ENCODE measurements at places on chromosomes 6 and 20.
A peak's percentile ranks its signal among the peaks of the same experiment; 100 is the strongest.

DNA sequence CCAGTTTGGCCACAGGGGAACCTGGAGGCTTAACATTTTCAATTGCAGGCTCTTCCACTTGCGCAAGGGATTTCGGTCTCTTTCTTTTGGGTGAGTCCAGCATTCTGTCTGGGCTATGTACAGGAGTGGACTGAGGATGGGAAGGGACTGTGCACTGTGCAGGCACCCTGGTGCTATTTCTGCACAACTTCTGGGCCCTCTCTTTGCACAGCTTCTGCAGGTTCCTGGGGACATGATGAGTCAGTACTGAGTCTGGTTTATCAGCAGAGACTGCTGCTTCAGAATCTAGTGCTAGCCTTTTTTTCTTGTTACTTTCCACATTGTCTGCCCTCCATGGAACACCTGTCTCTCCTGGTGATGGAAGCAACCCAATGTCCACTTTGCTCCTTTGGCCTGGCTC is 78.5 kb upstream of the ASF1A start:
- peak; percentile 55 for DNase-seq

DNA sequence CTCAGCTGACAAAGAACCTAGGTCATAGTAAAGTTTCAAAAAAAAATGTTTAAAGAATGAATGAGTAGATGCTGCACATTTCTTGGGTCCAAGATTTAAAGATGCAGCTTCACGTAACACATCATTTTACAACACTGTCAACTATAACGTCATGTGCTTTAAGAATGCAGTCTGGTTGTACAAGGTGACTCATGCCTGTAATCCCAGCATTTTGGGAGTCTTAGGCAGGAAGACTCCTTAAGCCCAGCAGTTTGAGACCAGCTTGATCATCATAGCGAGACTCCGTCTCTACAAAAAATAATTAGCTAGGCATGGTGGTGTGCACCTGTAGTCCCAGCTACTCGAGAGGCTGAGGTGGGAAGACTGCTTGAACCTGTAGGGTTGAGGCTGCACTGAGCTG is 21.9 kb downstream of the SLC17A5 start:
- no peak for DNase-seq

DNA sequence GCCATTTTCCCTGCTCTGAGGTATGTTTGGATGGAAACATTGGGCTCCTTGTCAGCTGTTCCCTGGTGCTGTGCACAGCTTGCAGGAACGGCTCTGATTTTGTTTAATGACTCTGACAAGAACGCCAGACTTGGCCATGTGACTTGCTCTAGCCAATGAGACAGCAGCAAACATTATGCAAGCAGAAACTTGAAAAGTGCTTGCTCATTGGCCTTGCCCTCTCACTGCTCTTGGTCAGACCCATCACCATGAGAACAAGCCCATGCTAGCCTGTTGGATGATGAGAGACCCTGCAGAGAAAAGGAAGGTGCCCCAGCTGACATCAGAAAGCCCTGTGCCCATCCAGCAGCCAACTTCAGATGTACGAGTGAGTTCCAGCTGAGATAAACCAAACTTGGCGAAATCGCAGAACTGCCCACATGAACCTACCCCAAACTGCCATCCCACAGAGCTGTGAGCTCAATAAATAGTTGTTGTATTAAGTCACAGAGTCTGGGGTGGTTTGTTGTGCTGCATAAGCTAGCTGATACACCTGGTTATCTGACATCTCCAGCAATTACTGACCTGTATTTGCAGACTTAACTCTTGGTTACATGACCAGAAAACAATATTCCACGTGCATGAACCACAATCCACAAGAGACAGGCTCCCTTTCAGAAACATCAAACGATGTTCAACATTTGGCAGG is 96.9 kb downstream of the JPH2 start:
- peak; percentile 20 for DNase-seq

- DNase-seq, result no peak
Measured at GRCh38 chr6:28413681-28414080, 14.1 kb upstream of the ZSCAN12 start.

DNA sequence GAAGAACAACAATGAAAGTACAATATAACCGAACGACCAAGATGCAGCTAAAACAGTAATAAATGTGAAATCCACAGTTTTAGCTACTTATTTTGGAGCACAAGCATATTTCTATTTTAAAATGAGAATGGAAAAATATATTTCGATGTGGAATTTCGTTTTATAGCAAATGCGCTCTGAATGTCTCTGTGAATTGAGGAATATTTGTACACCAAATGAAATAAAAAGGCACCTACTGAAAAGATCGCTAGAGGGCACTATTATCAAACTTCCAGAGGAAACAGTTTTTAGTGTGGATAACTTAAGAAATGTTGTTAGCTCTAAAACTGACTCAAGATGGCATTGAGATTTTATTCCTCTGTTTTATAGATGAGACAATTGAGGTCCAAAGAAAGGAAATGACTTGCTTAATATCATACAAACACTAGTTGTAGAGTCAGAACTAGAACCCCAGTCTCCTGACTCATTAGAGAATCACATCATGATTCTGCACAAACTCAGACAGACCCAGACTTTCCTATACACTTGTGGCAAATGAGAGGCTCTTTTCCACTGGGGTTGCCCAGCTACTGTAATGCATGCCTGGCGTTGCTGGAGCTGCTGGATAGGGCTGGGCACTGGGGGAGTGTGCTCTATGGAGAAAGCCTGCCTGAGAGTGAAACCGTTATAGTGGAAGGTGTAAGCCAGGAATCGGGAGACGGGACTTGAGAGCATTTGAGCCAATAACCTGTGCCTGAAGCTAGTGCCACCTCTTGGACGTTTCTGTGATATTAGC is 51.9 kb downstream of the GCLC start:
- peak; percentile 25 for DNase-seq

GRCh38 chr6:145457556-145457955 is 277.8 kb downstream of the EPM2A start:
- DNase-seq, result no peak

GRCh38 chr6:73614802-73615201 is 39.0 kb downstream of the SLC17A5 start:
- DNase-seq, result no peak

- DNase-seq, result no peak
Measured at GRCh38 chr6:159874435-159874834, 16.4 kb upstream of the MAS1 start.

GRCh38 chr6:47106216-47106615 is 64.1 kb upstream of the ADGRF1 start:
- no peak for DNase-seq

- no peak for DNase-seq
Measured at GRCh38 chr6:81865712-81866111, 113.2 kb upstream of the TENT5A start.

DNA sequence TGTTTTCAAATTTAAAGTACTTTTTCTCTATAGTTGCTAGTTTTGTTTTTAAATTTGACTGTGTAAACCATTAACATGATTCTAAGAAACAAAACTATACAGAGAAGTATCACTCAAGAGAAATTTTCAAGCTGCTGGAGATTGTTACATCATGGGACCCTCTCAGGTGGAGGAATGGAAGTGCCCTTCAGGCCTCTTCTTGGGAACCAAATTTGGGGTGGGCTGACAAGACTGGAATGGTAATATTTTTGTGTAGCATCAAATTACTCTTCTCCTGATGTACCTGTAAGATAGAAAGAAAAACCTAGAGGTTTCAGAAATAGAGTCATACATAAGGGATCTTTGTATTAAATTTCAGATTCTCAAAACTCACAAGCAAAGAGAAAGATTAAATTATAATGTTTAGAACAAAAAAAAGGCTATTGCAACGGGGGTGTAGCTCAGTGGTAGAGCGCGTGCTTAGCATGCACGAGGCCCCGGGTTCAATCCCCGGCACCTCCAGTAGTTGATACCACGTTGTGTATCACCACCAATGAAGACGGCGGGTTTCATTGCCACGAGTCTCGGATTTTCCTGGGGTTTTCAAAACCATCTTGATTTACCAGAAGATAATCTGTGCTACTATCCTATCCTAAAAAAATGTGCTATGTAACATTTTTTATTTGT is 193.7 kb downstream of the GPX5 start:
- DNase-seq, result peak; percentile 11

GRCh38 chr6:26553264-26553634 is 15.1 kb downstream of the HMGN4 start:
- DNase-seq, result no peak

- DNase-seq, result no peak
Measured at GRCh38 chr20:5703681-5704101, 46.5 kb upstream of the SHLD1 start.

DNA sequence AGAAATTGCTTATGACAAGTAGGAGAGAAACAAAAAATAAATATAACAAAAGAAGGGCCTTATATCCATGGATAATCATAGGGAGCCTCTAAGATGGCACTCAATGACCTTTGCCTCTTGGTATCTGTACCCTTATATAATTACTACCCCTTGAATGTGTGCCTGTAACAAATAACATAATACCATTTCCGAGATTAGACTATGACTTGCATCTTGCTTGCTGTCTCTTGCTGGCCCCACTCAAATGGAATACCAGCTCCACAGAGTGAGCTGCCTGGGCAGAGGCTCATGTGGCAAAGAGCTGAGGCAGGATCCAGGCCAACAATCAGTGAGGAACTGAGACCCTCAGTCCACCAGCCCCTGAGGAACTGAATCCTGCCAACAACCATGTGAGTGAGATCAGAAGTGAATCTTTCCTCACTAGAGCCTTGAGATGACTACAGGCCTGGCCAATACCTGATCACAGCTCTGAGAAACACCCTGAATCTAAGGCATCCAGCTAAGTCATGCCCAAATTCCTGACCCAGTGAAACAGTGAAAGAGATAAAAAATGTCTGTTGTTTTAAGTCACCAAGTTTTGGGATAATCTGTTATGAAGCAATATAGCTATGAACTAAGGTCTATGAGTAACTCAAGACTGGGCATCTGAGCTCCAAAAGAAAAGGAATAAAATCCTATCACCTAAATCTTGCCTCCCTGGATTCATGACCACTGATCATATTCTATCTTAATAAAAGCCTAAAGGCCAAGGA is 5.5 kb downstream of the KATNA1 start:
- no peak for DNase-seq

GRCh38 chr6:91654357-91654756 is 1067.5 kb upstream of the MAP3K7 start:
- DNase-seq, result no peak

GRCh38 chr6:125550892-125551291 is 198.5 kb upstream of the HEY2 start:
- DNase-seq, result no peak

DNA sequence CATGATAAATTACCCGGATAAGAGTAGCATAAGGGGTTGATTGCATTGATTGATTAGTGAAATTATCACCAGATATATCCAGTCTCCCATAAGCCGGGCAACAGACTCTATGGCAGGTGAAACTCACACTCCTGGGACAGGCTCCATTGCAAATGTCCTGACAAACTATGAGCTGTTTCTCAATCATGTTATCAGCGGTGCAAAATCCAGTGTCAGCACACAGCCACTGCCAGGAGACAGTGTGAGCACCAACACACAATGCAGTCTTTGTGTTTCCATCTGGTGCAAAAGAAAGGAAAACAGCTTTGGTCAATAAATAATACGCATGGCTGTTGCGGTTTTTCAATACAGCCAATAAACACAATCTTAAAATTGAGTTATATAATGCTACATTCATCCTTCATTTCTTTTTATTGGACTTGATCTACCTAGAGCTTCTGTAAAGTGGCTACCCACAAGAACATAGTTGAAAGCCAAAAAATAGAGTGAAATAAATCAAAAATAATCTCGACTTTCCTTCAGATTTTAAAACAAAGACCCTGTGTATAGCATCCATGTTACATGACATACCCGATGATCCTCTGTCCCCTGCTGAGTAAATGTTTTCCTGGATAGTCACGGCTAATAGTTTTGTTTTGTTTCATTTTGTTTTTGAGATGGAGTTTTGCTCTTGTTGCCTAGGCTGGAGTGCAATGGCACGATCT is 64.3 kb upstream of the AFDN start:
- DNase-seq, result no peak

- no peak for DNase-seq
Measured at GRCh38 chr20:461254-462198, 807 bp downstream of the TBC1D20 start.

DNA sequence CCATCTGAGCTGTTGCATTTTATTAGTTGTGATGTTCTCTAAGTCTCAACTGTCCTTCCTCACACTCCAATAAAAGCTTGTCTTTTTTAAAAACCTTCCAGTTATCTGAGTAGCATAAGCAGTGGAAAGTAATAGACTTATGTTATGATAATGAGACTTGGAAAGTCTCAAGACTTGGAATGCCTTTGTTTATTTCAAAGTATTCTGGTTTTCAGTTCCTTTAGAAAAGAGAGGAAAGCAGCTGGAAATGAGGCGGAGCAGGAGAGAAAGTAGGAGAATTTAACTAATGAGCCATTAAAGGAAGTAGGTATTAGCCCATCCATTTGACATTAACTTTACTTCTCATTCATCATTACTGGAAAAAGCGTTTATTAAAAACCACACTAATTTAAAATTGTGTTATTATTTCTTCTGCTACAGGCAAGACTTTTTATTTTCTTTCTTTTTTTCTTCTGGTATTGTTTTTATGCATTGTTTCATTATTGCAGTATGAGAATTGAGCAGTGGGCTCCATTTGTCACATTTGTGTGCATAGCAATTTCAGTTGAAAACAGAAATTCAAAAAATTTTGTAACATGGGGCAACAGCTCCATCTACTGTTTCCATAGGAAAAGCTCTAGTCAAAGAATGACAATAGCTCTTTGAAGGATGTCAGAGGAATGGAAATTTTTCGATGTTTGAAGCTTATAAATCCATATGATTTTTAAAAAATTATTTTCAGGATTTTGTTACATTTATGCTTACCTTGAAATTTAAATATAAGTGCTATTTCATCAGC is 194.8 kb downstream of the COL9A1 start:
- no peak for DNase-seq

DNA sequence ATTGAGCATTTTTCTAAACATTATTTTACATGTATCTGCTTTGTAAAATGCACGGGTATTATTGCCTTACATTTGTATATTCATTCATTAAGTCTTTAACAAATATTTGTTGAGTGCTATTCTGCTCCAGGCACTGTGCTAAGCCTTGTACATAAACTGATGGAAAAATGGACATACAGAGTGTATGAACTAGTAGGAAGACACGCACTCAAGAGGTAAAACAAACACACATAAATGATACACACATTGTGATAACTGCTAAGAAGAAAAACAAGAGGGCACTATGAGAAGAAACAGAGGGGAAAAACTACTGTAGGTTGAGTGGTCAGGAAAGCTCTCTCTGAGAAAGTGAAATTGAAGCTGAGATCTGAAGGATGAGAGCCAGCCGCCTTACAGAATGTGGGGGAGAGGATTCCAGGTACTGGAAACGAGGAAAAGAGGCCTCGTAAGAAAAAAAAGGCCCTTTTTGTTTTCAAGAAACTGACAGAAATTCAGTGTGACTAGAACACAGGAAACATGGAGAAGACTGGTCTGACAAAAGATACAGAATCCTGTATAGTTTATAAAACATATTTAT is 117.5 kb downstream of the EYA4 start:
- no peak for DNase-seq

Data from HL-60 (cell line).